ENCODE measurements at places on chromosomes 1 and 21. TPM values are rescaled to one million over a fixed set of nuclear protein-coding genes. Genes with fewer than 3 reads are reported as not detected.

The CLDN17 gene
- total RNA-seq = not detected

The TNFRSF14 gene
- total RNA-seq = 25.5 TPM

The LCE1D gene
- not detected for total RNA-seq

The GNAT2 gene
- 0.42 TPM for total RNA-seq

The FCMR gene
- not detected for total RNA-seq

The GSTM2 gene
- 7.2 TPM for total RNA-seq

The HMGCS2 gene
- not detected for total RNA-seq
